ENCODE measurements at places on chromosomes 2 and 18. TPM values are rescaled to one million over a fixed set of nuclear protein-coding genes. Genes with fewer than 3 reads are reported as not detected.

The MOCOS gene
- 12.5 TPM for total RNA-seq

The CABYR gene
- 4.8 TPM for total RNA-seq

The SULT1C2 gene
- 0.91 TPM for total RNA-seq

The SLC14A1 gene
- 5.0 TPM for total RNA-seq

The MGAT4A gene
- total RNA-seq, result 1.2 TPM

The GPR45 gene
- not detected for total RNA-seq

The ANKMY1 gene
- total RNA-seq, result 8.4 TPM

The PLA2R1 gene
- 30.1 TPM for total RNA-seq

The POTEC gene
- not detected for total RNA-seq

The ABCG5 gene
- total RNA-seq, result not detected

The IL18RAP gene
- not detected for total RNA-seq

The BOLL gene
- not detected for total RNA-seq

The ADD2 gene
- total RNA-seq, result under 0.01 TPM

The SAP130 gene
- 8.6 TPM for total RNA-seq

The STEAP3 gene
- 38.8 TPM for total RNA-seq

The TUBB8B gene
- total RNA-seq, result not detected

The CPO gene
- 0.32 TPM for total RNA-seq

The AQP12A gene
- total RNA-seq, result not detected

The ASB18 gene
- total RNA-seq, result not detected

Measured in articular chondrocyte of knee joint (primary cell).